ENCODE measurements at places on chromosomes 6 and 20.

DNA sequence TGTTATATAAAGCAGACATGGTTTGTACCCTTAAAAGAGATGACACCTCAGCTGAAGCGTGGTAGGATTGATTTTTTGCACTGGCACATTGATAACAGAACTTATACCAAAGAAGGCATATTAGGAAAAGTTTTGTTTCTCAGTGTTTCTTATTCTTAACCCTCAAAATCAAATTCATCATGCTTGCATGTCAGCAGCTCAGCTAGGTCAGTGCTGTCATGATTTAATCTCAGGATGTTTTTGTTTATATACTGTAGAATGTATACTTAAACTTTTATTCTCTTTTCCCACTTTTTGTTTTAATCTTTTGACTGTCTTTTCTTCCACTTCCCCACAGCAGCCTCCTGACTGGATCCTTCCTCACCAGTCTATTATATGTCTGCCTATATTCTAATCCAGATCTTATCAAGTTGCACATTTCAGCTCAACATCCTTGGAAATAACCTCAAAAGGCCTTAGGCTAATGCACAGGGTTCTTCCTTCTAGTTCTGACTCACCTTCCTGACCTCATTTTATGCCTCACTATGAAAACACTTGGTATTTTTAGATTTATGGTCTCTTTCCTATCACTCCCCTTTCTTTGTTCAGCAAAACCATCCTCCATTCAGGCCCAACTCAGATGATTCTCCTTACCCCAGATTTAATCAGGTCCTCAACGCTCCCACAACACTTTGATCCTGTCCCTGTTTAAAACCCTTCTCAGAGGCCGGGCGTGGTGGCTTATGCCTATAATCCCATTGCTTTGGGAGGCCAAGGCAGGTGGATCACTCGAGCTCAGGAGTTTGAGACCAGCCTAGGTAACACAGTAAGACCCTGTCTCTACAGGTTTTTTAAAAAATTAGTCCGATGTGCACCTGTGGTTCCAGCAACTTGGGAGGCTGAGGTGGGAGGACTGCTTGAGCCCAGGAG lies 7.2 kb downstream of the HEBP2 start:
- DNase-seq, result no peak

DNA sequence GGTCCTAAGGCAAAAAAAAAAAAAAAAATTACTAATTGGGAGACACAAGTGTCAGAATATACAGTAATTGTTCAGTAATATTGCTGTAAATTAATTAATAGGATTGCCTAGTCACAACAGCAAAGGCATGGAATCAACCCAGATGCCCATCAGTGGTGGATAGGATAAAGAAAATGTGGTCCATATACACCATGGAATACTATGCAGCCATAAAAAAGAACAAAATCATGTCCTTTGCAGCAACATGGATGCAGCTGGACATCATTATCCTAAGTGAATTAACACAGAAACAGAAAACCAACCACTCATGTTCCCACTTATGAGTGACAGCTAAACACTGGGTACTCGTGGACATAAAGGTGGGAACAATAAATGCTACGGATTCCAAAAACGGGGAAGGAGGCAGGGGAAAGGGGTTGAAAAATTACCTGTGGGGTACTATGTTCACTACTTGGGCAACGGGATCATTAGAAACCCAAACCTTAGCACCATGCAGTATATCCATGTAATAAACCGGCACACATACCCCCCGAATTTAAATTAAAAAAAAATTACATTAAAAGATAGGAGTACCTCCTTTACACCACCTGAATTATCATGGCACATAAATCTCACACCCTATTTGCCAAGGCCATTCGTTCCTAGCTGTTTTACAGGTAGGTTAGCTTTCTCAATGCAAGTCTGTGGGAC lies 689 bp upstream of the PFDN4 start:
- no peak for DNase-seq

DNA sequence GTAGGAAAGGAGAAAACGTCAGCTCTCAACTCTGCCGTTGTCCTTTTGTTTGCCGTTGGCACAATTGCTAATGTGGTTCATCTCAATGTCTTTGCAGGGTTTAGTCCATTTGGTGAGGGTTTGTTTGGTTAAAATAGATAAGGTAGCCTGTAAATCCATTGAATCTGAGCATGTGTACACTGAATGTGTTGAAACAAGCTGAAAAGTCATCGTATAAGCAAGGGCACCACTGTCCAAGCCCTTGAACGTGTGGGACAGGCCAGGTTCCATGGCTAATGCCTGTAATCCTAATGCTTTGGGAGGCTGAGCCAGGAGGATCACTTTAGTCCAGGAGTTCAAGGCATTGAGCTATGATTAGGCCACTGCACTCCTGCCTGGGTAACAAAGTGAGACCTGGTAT lies 224.7 kb upstream of the PLCB4 start:
- no peak for DNase-seq

DNA sequence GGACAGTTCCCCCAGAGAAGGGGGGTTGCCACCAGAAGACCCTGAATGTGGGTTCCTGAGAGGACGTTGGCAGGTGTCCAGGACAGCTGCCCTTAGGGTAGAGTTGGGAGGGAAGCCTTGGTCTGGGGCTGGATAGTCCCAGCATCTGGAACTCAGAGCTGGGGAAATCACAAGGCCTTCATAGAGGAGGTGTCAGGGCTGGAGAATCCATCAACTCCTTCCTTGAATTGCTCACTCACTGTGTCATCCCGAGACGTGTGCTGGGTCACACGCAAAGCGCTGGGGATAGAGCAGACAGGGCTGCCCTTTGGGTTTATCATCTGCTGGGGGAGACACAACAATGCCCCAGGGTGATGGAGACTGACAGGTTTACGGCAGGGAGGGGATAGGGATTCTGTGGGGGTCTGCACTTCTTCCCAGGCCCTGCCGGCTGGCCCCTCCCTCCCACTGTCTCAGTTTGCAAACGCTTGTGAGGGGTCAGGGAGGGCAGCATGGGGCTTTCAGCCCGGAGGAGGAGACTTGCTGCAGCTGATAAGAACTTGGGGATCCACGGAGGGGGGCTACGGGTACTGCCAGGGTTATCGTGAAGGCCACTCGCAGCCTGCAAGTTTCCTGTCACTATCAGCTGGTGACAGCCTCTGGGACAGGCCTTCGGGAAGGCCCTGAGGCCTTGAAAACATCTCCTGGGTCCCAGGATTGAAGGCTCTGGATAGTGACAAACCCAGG lies 18.6 kb downstream of the RBM38 start:
- no peak for DNase-seq

- DNase-seq, result no peak
These were observed 8.4 kb upstream of the PPP1R14C start for GRCh38 chr6:150134280-150134920.

DNA sequence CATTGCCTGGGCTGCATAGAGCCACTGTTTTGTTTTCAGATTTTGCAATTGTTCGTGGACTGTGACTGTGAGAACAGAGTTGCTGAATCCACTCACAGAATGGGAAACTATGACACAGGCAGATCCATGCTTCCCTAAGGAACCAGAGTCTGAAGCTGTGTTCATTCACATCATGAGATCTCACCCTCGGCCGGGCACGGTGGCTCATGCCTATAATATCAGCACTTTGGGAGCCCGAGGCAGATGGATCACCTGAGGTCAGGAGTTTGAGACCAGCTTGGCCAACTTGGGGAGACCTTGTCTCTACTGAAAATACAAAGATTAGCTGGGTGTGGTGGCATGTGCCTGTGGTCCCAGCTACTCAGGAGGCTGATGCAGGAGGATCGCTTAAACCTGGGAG lies 139.2 kb upstream of the SALL4 start:
- DNase-seq, result no peak

DNA sequence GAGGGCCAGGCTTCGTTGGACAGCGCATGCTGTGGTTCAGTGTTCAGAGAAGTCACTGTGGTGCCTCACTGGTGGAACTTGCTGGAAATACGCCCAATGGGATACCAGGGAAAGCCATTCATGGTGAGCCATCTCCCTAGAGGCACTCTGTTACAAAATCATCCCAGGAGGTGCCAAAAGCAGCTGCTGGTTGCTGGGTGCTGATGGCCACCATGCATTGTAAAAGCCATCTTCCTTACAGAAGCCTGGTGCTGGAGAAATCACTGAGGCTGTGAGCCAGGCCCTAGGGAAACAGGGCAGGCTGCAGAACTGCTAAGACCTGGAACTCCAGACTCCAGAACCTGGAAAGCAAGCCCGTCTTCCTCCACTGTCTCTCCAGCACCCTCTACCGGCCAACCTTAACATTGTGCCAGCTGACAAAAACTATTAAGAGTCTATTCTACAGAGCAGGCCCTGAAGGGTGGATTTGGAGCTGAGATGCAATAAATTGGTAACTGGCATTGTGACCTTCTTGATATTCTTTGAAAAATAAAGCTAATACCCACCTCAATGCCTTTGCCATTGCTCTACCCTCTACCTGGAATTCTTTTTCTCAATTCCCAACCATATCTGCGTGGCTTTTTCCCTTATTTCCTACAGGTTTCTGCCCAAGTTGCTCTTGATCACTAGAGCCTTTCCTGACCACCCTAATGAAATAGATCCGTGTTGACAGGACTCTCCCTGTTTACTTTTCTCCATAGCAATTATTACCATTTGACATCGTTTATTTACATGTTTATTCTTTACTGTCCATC lies 18.5 kb downstream of the SNRPB start:
- DNase-seq, result peak; percentile 83

GRCh38 chr20:51363813-51364212 lies 178.7 kb downstream of the NFATC2 start:
- DNase-seq, result no peak

GRCh38 chr20:50409495-50409894 lies 100.7 kb upstream of the PTPN1 start:
- DNase-seq, result no peak

- no peak for DNase-seq
These were observed 216.6 kb upstream of the UFL1 start for GRCh38 chr6:96304997-96305396.

GRCh38 chr6:22958677-22959076 lies 389.3 kb downstream of the HDGFL1 start:
- no peak for DNase-seq

DNA sequence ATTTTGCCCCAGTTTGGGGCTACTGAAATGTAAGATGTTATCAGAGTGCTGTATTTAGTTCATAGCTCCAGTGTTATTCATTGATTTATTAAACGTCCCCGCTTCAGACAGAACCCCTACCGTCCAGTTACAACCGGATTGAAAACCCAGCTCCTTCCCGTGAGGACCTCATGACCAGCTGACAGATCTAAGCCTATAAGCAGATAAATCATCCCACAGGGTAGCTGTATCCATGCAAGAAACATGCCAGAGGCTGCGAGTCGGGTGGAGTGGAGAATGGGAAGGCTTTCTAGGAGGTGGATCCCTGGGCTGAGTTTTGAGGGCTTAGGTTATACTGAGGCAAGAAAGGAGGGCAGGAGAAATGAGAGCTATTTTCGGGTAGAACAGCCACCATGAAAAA lies 260.0 kb downstream of the ARID1B start:
- DNase-seq, result no peak

DNA sequence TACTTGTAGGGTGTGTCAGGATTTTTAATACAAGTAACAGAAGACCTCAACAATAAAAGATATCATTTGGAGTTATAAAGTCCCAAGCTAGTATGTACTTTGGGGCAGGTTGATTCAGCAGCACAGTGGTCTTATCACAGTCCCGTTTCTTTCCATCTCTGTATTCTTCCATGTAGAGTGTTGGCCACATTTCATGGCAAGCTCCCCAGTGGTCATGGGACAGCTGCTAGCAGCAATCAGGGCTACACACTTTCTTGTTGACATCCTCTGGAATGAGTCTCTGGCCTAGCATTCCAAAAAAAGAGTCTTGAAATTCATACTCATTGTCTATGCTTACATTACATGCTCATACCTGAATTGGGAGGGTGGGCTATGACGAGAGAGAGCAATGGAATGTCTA lies 53.2 kb downstream of the SOBP start:
- DNase-seq, result no peak

- DNase-seq, result peak; percentile 75
These were observed 98.4 kb downstream of the PERP start for GRCh38 chr6:138008791-138009190.

GRCh38 chr6:49332781-49333180 lies 130.3 kb downstream of the MMUT start:
- no peak for DNase-seq

Measured in mesendoderm (in vitro differentiated cells).